ENCODE measurements at places on chromosomes 6 and 20.
A peak's percentile ranks its signal among the peaks of the same experiment; 100 is the strongest.

GRCh38 chr6:47439348-47439668, 38.3 kb upstream of the CD2AP start:
- H3K27me3 ChIP-seq, result no peaks in the 10 kb centered on the region
- no peaks in the 10 kb centered on the region for H3K4me1 ChIP-seq
- H3K36me3 ChIP-seq, result no peaks in the 10 kb centered on the region
- H3K27ac ChIP-seq, result no peak overlapping the region
- DNase-seq, result no peak

GRCh38 chr20:2289475-2289874, 6.3 kb upstream of the TGM3 start:
- H3K4me1 ChIP-seq, result no peaks in the 10 kb centered on the region
- no peak overlapping the region for H3K27ac ChIP-seq
- no peaks in the 10 kb centered on the region for H3K27me3 ChIP-seq
- no peak overlapping the region for H3K4me3 ChIP-seq
- no peak for DNase-seq
- H3K36me3 ChIP-seq, result no peaks in the 10 kb centered on the region

DNA sequence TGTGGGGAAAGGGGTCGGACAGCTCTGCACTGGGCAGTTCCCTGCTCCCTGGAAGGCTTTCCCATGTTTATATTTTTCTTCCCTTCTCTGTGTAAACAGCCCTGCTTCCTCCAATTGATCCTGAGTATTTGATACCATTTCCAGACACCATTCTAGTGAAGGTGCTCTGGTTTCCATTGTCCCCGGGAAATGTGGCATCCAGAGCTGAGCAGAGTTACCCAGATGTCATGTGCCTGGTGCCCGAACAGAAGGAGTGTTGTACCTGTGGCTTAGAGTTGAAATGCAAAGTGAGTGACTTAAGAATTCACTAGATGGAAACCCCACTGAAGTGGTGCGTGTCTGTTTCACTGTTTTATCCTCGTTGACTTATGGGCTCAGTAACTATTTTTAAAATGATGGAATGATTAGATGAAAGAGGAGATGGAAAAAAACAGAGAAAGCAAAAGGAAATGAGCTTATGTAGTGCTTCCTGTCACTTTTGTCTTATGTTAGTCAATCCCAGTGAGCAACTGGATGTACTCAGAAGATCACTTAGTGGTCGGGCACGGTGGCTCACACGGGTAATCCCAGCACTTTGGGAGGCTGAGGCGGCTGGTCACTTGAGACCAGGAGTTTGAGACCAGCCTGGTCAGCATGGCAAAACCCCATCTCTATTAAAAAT, 83.8 kb downstream of the SASH1 start:
- no peaks in the 10 kb centered on the region for H3K27me3 ChIP-seq
- no peak overlapping the region for H3K4me3 ChIP-seq
- no peaks in the 10 kb centered on the region for H3K4me1 ChIP-seq
- DNase-seq, result no peak
- no peak overlapping the region for H3K27ac ChIP-seq
- no peaks in the 10 kb centered on the region for H3K36me3 ChIP-seq

GRCh38 chr6:16168121-16168520, 39.2 kb downstream of the MYLIP start:
- H3K4me3 ChIP-seq, result no peak overlapping the region
- H3K36me3 ChIP-seq, result no peaks in the 10 kb centered on the region
- no peak for DNase-seq
- no peak overlapping the region for H3K27ac ChIP-seq
- no peaks in the 10 kb centered on the region for H3K27me3 ChIP-seq
- no peaks in the 10 kb centered on the region for H3K4me1 ChIP-seq

GRCh38 chr6:167567142-167568033, 242.5 kb downstream of the TTLL2 start:
- H3K27me3 ChIP-seq, result no peaks in the 10 kb centered on the region
- no peak overlapping the region for H3K27ac ChIP-seq
- H3K4me3 ChIP-seq, result no peak overlapping the region
- H3K36me3 ChIP-seq, result no peaks in the 10 kb centered on the region
- no peaks in the 10 kb centered on the region for H3K4me1 ChIP-seq

DNA sequence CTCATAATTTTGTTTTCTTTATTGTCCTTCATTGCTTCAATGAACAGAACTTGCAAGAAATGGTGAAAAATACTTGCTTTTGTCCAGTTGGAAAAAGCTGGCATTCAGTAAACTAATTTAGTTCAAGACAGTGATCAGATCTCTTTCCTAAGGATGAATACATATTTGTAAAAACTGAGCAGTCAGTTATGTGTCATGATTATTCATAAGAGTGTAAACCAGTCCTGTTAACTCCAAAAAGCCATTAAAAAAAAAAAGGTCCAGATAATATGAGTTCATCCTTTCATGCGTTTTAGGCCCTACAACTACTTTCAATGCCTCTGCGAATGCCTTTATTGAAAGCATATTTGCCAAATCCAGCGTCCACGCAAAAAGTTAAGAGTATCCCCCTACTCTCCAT, 609 bp downstream of the PGM3 start:
- H3K36me3 ChIP-seq, result no peaks in the 10 kb centered on the region
- no peak for DNase-seq
- no peaks in the 10 kb centered on the region for H3K27me3 ChIP-seq
- peak overlapping the region; percentile 88 for H3K27ac ChIP-seq
- H3K4me1 ChIP-seq, result peaks cover 3% of the 10 kb centered on the region

DNA sequence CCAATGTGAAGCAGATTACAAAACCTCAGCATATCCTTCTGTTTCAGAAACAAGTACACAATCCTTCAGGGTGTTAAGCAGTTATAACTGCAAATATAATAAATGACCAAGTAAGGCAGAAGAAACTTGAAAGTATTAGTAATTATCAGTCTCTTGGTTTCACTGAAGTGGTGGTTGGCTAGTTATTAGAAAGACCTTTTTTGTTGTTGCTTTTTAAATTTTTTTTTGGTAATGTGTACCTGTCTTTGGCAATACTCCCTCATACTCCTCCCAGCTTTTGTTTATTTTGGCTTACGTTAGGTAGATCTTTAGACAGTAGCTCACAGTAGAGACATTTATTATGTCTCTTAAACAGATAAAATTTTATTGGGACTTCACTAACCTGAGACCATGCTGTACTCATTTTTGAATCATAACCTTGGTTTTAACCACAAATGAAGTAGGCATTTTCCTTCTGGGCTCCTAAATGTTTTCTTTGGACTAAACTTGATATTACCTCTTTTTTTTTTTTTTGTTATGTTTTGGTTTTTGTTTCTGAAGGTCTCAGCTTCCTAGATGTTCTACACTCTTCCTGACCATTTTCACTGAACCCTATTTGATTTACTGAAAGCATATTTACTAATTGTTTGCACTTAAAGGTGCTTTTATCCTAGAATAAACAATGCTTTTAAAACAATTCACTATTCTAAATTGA, 6.4 kb downstream of the CD2AP start:
- H3K36me3 ChIP-seq, result no peaks in the 10 kb centered on the region
- H3K27ac ChIP-seq, result peak overlapping the region; percentile 33
- DNase-seq, result no peak
- H3K4me3 ChIP-seq, result peak overlapping the region; percentile 0

DNA sequence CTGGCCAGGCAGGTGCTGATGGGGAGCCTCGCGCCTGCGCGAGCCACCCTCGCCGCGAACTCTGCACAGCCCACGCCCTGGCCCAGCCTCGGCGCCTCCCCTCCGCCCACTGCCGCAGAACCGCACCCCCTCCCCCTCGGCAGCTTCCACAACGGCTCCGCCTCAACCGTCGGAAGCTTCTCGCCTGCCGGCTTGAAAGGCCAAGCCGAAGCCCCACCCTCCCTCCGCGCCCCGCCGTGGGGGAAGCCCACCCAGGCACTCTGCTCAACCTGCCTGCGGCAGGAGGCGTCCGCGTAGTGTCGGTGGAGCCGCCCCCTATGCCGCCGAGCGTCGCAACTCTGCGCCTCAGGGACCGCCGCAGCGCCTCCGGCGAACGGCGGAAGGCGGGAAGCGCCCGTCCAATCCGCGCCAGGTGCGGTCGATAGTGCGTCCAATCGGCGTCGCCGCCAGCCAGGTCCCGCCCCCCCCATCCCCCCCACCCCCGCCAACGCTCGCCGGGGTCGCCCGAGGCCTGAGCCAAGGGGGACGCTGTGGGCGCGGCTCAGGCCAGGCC, at the start of gene SYCP2:
TSS of gene SYCP2 (minus strand) at position 342 of the 553 bp plus-strand sequence. CDS start 11,224 bp downstream, outside the sequence.
- no peaks in the 10 kb centered on the region for H3K27me3 ChIP-seq
- H3K4me1 ChIP-seq, result peaks cover 5% of the 10 kb centered on the region
- peak; percentile 49 for DNase-seq

GRCh38 chr6:8192067-8192466, 89.7 kb upstream of the EEF1E1 start:
- H3K4me1 ChIP-seq, result no peaks in the 10 kb centered on the region
- H3K4me3 ChIP-seq, result no peak overlapping the region
- H3K27me3 ChIP-seq, result peaks cover 8% of the 10 kb centered on the region
- H3K36me3 ChIP-seq, result no peaks in the 10 kb centered on the region

DNA sequence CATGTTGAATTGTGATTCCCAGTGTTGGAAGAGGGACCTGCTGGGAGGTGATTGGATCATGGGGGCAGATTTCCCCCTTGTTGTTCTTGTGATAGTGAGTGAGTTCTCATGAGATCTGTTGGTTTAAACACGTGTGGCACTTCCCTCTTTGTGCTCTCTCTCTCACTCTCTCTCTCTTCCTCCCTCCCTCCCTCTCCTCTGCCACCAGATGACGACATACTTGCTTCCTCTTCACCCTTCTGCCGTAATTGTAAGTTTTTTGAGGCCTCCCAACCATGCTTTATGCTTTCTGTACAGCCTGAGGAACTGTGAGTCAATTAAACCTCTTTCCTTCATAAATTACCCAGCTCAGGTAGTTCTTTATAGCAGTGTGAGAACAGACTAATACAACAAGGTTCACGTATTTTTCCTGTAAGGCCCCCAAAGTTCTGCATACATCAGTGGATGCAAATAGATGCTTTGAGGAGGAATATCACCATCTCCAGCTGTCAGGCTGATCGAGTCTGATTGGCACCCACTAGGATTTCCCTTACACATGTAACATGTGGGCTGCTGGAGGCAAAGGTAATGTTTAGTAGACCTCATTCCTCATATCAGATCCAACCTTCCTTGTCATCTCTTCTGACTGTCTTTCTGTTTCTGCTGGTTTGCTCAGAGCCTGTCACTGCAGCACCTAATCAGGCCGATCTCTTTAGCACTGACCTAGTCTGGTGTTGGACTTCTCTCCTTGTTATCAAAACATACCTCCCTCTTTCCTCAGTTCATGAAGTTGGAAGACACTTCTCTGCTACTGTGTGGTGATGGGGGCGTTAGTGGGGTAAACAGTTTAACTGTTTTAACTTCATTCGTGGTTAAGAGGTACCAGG, 54.3 kb upstream of the BACH2 start:
- no peak for DNase-seq
- no peak overlapping the region for H3K4me3 ChIP-seq
- no peak overlapping the region for H3K27ac ChIP-seq
- no peaks in the 10 kb centered on the region for H3K27me3 ChIP-seq

DNA sequence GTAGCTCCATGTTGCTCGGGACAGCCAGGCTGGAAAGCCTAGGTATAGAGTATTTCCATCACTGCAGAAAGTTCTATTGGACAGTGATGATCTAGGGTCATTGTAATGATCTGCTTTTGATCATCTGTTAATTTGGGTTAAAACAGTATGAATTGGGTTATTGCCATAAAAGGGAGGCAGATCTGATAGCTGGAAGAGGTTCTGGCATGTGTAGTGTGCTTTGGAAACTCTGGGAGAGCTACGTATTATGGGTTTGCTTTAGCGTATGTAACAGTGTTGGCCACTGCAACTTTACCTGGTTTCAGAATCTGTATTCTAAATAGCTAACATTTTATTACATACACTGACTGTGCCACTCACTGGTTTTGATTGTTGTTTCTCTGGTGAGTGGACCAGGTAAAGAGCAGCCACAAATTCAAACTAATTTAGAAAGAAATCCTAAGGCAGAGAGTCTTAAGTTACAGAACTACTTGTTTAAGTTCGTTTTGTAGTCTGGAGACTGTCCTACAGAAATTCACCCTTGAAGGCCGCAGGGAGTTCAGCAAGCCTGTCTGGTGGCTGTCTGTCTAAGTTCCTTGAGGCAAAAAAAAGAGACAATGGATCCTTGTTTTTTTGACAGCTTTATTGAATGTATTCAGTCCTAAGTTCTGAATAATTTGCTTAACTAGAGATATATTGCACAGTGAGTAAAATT, 300.3 kb downstream of the PRL start:
- no peaks in the 10 kb centered on the region for H3K36me3 ChIP-seq
- DNase-seq, result no peak
- H3K27me3 ChIP-seq, result no peaks in the 10 kb centered on the region

DNA sequence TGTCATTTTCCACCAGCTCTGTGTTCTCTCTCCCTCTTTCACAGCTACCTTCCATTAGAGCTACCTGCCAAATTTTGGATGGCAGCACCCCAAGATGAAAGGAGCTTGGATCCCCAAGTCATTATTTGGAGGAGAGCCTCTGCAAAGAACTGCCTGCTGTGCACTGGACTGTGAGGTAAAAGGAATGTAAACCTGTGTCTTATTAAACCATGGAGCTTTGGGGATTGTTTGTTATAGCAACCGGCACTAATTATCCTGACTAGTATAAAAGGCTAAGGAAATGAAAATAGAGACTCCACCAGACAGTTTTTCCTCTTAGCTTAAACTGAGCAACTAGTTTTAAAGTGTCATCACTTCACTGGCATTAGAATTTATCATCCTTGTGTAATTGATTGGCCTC, 191.6 kb upstream of the DTNBP1 start:
- H3K27ac ChIP-seq, result no peak overlapping the region
- DNase-seq, result no peak
- no peaks in the 10 kb centered on the region for H3K4me1 ChIP-seq
- H3K36me3 ChIP-seq, result no peaks in the 10 kb centered on the region
- no peaks in the 10 kb centered on the region for H3K27me3 ChIP-seq

DNA sequence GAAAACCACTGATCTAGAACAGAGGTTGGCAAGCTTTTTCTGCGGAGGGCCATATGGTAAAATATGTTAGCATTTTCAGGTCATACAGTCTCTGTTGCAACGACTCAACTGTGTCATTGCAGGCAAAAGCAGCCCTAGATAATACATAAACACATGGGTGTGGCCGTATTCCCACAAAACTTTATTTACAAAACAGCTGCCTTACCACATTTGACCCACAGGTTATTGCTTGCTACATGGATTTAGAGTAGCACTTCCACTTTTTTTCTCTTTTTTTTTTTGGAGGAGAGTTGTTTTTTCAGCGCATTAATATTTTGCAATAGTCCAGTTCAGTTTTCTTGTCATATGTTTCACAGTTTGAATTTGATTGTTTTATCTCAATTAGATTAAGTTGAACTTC, 2.5 kb upstream of the IGF2R start:
- no peaks in the 10 kb centered on the region for H3K4me1 ChIP-seq
- H3K36me3 ChIP-seq, result no peaks in the 10 kb centered on the region
- no peak overlapping the region for H3K27ac ChIP-seq

- no peaks in the 10 kb centered on the region for H3K4me1 ChIP-seq
- no peak overlapping the region for H3K4me3 ChIP-seq
- H3K27me3 ChIP-seq, result no peaks in the 10 kb centered on the region
- DNase-seq, result no peak
Observed at GRCh38 chr6:130946076-130946475, 117.0 kb downstream of the EPB41L2 start.
